Stimulated activated naive B cell treated with anti-CD40 and anti-IgM and Interleukin-4, amounts not matched to agents 10 μg/mL and 1 μg/mL and 100 μg/mL, for 72 hours (primary cell): ENCODE measurements at places on chromosomes 2 and 18.

- DNase-seq: no peak
Observed at GRCh38 chr2:101307950-101308431, 510 bp downstream of the RNF149 start.

DNA sequence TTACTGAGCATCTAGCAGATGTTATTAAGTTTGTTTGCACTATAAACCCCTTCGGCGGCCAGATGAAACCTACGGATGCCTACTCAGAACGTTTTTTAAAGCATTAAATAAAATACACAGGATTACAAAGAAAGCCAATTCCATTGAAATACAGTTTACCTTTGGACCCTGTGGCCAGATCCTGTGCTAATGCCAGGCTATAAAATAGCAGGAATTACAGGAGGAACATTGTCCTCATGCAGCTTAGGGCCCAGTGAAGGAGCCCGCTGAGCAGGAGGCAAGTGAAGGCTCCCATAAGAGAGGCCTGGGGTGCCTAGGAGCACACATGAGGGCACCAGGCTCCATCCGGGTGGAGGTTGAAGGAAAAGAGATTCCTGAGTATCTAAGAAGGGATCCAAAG, 310.4 kb downstream of the MTX2 start:
- no peak for DNase-seq

DNA sequence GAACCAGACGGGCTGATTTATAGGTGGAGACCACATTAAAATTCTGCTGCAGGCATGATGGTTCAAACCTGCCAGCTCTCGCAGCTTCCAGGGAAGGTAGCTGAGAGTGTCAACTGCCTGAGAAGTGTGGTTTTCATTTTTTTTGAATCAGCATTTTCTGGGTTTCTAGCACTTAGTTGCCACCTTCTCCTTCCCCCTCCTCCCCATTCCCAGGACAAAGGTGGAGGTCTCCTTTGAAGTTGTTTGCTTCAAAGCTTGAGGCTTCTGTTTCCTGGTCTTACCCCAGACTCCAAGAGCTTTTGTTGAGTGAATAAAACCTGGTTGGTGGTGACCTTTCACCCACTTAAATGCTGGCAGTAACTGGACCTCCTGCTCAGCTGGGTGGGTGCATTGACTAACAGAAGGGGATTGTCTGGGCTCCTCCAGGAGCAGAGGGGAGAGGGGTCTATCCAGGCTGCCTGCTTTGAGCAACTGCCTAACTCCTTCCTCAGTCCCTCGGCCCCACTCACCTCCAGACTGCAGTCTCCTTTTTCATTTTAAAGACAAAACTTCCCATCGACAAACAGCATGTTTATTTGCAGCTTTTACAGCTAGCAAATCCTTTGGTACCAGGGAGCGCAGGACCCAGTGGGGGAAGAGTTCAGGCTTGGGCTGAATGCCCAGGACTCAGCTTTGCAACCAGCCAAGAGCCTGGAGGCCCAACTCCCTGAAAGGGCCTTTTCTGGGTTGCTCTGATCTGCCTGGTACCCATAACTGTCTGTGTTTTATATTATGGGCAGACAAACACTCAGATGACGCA, 3.5 kb downstream of the RHOB start:
- no peak for DNase-seq

- no peak for DNase-seq
Observed at GRCh38 chr2:160541745-160542144, 48.1 kb upstream of the RBMS1 start.

DNA sequence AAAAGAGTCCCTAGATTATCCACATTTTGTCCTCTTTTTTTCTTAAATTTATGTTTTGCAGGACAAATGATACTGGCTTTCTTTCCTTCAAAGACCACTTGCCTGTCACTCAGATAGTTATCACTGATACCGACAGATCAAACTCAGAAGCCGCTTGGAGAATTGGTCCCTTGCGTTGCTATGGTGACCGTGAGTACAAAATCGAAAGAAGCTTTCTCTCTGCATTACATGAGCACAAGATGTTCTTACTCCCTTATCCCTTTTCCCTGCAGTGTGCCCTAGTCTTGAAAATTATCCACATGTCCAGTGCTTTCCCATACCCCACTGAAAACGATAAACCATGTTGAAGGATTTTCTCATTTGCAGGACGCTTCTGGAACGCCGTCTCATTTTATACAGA, 738.5 kb downstream of the CNTNAP5 start:
- no peak for DNase-seq

DNA sequence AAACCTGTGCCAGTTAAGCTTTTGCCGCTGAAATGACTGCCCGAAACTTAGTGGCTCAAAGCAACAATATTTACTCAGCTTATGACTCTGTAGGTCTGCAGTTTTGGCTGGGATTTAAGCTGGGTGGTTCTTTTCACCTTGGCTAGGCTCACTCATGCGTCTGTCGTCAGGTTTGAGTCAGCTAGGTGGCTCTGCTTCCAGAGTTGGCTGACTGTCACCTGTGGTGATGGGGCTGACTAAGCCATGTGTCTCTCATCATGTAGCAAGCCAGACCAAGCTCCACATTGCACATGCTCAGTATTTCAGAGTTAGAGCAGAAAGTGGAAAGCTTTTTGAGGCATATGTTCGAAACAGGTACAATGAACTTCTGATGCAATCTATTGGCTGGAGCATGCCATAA, 354.8 kb downstream of the MEIS1 start:
- no peak for DNase-seq
